Myocyte (in vitro differentiated cells): ENCODE measurements at places on chromosomes 6 and 20. TPM values are rescaled to one million over a fixed set of nuclear protein-coding genes. Genes with fewer than 3 reads are reported as not detected.

DNA sequence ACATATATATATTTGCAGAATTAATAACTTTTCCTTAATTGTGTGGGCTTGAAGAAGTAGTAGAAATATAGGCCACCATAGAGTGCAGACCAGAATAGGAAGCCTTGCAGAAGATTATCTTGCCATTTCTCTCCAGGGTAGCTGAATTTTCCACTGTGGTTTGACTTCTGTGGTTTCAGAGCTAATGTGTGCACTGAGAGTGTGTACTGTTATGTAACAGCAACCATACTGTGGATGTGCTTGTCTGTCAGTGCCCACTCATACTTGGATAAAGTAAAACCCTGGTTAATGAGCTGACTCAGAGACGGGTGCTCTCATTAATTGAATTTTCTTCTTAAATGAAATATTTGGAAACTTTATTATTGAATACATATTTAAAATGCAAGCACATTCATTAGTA is 57.2 kb downstream of the CEP43 start:
- DNase-seq: peak; percentile 71

DNA sequence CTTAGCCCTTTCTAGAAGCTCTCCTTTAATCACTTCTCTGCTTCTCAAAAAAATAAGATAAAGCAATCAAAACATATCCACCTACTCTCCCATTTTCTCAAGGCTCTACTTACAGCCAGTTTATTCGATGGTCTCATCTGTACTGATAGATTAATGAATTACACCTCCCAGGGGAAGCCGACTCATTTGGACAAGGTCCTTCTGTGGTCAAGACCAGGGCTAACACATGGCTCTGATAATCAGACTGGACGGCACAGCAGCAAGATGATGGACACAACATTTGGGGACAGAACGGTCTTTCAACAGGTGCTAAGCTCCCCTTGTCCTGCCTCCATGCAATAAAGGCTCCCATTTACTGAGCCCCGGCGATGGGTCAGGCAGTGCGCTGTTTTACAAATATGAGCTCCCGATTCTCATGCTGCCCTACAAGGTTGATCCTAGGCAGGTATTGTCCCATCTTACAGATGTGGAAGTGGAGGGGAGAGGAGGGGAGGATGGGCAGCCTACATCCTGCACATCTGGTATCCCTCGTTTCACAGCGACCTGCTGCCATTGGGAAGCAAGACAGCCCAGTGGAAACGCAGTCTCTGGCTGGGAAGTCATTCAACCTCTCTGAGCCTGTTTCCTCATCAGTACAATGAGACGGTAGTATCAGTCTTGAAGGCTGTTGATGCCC is 15.7 kb downstream of the CPNE5 start:
- DNase-seq: peak; percentile 42

DNA sequence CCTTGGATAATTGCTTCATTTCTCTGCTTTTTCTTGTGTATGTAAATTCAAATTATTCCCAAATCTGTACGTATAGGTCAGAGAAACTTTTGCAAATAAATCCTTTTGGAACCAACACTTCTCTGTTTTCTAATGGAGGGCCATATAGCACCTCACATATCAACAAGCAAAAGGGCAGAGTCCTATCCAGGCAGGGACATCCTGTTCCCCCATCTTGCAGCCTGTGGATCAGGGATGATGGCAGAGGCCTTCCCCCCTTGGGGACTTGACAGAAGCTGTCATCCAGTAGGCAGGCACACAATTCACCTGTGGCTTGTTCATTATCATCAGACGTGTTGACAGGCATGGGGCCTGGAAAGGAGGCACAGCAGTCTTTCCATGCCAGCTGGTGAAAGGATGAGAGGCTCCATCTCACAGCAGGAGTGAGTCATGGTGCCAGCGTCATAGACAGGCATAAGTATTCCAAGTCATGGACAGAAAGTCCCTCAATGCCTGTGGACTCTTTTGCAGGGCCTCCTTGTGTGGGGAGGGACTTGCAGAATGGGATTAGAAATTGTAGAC is 31.8 kb upstream of the PLEKHG1 start:
- no peak for DNase-seq

Gene FOXF2
- not detected in 2 replicates for total RNA-seq

Gene BFSP1
- 7.6 and 8.3 TPM in 2 replicates for total RNA-seq

- DNase-seq: peak; percentile 71
These were observed 754.5 kb downstream of the C6orf118 start for GRCh38 chr6:164554700-164555476.

GRCh38 chr6:157538168-157538567 is 157.2 kb downstream of the ZDHHC14 start:
- no peak for DNase-seq

GRCh38 chr20:36919715-36920333 is 31.7 kb downstream of the SAMHD1 start:
- DNase-seq: peak; percentile 68

DNA sequence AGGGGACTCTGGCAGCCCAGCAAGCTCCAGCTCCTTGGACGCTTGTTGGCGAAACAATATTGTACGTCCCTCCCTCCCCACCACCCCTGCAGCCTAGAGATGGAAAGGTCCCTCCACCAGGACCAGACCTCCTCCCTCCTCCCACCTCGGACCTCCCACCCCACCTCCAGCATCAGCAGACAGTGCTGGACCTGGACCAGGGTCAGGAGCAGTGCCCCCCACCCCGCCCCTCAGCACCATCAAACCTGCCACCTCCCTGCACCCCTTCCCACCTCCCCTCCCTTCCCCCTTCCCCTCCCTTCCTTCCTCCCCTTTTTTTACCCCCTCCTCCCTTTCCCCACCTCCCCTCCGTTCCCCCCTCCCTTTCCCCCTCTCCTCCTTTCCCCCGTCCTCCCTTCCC is 98.4 kb downstream of the TAF4 start:
- no peak for DNase-seq

Gene HLA-DMA
- total RNA-seq: 2.1 and 4.3 TPM in 2 replicates

DNA sequence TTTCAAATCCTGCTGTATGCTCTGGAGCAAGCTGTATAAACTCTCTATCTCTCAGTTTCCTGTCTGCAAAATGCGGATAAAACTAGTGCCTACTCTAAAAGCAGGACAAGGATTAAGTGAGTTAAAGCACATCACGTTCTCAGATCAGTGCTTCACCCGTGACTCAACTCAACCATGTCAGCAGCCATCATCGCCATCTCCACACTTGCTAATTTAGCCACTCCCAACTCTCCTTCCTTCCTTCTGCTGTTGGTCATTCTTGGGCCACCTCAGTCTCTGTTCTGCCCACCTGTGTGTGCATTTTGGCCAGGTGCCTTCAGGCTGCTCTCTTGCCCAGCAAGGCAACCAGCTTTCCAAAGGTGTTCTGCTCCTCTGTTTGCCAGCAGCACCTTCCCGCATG is 260.0 kb upstream of the CDYL start:
- no peak for DNase-seq

GRCh38 chr6:124036384-124036783 is 232.7 kb downstream of the NKAIN2 start:
- no peak for DNase-seq

DNA sequence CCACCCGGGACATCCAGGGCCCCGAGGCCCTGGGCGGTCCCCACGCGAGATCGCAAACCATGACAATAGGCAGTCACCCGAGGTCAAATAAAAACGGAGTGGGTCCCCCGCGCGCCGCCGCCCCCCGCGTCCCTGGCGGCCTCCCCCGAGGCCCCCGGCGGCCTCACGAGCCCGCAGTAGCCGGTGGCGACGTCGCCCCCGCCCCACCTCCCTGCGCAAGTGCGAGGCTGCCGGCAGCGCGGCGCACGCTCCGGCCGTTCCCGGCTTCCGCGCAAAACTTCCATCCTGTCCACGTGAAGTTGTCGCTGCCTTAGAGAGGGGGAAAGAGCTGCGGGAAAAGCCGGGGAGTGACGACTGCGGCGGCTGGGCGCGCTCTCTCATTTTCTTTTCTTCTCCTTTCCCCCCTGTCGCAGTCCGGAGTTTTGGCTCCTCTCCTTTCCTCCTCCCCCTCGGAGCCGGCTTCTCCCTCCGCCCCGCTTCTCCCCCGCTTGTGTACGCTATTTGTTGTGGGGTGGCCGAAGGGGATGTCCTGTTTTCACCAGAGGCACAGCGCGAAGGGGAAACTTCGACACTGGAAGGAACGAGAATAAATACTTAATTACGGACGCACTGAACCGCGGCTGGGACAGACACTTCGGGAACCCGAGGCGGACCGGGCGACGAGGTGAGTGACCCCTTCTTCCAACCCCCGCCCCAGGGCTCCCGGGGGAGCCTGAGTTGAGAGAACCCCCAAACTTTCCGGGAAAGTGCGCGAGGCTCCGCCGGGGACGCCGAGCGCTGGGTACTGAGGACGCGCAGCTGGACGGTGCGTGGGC is at the start of gene EYA4:
Gene EYA4 (plus strand): TSS at position 272 of the 815 bp plus-strand sequence. CDS start 33,424 bp downstream, outside the sequence.
- peak; percentile 84 for DNase-seq

DNA sequence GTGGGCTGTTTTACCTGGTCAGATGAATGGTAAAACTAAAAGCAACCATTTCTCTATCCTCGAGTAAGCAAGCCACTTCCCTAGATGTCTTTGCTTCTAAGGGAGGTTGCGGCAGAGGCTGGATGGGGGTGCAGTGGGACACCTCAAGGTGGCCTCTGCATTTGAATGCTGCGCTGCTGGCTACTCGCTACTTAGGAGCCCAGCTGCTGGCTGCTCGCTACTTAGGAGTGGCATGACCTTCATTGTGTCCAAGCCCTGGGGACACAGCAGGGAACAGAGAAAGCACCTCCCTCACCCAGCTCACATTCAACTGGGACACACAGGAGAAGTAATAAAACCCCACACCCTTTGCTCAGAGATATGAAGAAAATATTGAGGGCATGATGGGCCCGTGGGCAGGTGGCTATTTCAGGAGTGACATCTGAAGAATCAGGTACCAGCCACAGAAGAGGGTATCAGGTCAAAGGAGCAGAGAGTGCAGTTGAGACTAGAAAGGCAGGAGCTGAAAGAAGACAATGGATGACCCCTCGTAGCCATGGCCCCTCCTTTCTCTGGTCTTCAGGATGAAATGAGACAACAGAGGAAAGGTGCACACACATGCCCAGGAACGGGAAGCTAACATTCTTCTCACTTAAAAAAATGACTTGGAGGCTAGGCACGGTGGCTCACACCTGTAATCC is 149.4 kb downstream of the ZMYND8 start:
- DNase-seq: no peak

DNA sequence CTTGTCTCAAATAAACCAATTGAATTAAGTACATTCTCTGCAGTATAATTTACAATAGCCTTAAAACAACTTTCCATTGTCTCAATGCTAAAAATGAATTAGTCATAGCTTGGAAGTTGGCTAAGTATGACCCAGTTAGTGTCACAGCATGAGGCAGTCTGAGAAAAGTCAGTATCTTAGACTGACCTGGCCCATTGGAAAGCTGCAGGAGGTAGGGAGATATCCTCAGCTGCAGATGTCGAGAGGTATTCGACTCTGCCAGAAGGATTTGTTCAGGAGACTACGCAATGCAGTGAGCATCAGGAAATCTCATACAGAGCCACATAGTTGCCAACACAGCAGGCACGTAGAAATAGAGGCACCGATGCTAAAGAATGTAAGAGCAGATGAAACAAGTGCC is 350.9 kb upstream of the NRSN1 start:
- DNase-seq: no peak

Gene HLA-DQB1
- not detected in 2 replicates for total RNA-seq

GRCh38 chr6:167737205-167737830 is 89.4 kb upstream of the AFDN start:
- DNase-seq: no peak

DNA sequence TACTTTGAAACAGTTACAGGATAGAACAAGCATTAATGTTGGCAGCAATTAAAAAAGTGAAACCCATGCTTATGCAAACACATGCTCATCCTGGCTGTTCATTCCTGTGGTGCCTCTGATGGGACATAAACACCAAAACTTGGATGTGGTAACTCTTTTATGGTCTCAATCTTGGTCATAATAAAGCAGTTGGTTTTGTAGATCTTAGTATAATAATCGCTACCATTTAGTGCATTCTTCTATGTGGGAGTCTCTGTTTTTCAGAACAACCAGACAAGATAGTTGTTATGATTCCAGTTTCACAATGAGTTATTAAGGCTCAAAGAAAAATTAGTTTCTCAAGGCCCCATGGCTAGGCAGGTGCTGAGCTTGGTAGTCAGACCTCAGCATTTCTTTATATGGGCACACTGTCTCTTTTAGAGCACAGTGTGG is 184.0 kb downstream of the UTRN start:
- no peak for DNase-seq

Gene LGSN
- total RNA-seq: not detected in 2 replicates

Gene CPNE5
- total RNA-seq: 0.13 and 1.2 TPM in 2 replicates

- DNase-seq: peak; percentile 67
These were observed 79.5 kb upstream of the MYL9 start for GRCh38 chr20:36461600-36462439.
